ENCODE measurements at places on chromosomes 11 and 22.

DNA sequence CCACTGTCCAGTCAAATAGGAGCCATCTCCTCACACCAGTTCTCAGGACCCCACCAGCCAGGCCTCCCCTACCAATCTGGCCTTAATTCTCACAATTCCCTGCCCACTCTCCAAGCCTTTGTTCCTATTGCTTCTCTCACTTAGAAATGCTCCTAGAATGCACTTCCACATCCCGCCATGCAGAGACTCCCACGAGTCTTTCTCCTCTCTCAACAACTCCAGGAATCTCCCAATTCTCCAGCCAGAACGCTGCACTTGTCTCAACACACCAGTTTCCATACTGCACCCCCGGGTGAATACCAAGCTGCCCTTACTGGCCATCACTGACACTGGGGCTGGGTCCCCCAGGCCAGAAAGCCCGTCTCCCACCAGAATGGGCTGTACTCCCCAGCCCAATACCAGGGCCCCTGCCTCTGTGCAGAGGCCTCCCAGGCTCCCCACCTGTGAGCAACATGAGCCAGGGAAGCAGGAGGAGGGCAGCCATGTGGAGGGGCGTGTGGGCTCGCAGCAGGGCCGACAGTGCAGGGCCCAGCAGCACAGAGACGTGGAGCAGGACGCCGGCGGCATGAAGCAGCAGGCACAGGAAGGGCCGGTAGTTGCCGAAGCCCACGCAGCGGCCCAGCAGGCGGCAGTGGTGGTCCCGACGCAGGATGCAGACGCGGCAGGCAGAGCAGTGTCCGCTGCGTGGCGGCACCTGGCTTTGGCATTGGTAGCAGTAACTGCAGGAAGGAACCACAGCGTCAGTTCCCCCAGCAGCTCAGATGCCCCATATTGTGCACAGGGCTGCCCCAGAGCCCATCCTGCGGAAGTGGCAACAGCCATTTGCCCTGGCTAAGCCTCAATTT is 2.4 kb downstream of the ZDHHC24 start:
- DNase-seq: peak; percentile 38

DNA sequence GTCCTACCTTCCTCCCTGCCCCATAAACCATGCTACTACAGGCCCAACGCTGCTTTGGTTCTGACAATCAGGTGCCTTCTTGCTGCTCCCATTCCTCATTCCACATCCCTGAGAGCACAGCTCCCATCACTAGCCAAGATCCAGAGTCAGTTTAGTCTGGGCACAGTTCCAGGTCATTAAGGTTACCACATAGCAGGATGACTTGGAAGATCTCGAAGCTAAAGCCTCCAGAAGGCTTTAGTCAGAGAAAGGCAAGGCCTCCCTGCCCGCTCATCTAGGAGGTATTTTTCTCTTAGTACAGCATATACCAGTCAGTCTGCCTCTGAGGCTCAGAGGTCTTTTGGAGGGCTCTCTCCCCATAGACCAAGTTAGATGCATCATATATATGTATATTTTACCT is 30.3 kb downstream of the TRIM66 start:
- DNase-seq: no peak

DNA sequence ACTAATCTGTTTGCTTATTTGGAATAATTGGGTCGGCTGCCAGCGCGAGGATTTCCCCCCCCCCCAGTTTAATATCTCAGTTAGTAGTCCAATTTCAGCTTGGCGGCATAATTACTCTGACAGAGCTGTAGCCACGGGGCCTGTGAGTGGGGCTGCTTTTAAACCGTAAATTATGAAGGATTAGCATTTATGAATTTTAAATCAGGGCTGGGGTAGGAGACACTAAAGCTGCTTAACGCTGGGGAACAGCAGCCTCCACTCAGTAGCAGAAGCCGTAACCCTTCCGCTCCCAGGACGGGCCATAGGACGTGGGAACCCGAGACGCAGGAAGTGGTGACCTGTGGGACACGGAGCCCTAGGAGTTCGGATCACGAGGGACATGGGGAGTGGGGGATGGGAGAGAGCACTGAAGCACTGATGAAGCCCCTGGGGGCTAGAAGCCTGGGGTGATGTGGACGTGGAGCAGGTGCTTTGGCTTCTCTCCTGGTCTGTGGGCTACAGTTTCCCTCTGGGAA is 66.2 kb upstream of the LMO1 start:
- DNase-seq: no peak

- no peak for DNase-seq
Observed at GRCh38 chr22:36926721-36927435, 13.4 kb downstream of the CSF2RB start.
